Kidney capillary endothelial cell (primary cell): ENCODE measurements at places on chromosomes 1 and 21.
A peak's percentile ranks its signal among the peaks of the same experiment; 100 is the strongest.

GRCh38 chr1:210027994-210028393 lies 90.0 kb downstream of the SYT14 start:
- no peak for DNase-seq

DNA sequence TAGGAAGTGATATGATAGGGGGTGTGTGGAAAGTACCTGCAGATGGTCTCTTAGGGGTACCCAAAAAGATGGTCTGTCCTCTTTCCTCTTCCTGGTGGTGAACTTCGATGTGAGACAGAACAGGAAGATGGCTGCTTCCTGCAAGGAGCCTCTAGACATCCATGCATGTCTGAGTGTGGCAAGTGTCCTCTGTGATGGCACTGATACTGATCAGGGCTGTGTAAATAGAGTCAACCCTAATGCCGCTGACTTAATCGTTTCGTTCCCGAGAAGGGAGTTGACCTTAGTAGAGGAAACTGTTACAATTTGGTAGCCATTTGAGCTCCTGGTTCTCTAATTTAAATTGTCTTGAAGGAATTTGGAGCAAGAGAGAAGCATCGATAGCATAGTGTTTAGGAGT lies 168.6 kb downstream of the VPS13D start:
- peak; percentile 20 for DNase-seq

- no peak for DNase-seq
These were observed 51.4 kb downstream of the LEPR start for GRCh38 chr1:65471861-65472332.

DNA sequence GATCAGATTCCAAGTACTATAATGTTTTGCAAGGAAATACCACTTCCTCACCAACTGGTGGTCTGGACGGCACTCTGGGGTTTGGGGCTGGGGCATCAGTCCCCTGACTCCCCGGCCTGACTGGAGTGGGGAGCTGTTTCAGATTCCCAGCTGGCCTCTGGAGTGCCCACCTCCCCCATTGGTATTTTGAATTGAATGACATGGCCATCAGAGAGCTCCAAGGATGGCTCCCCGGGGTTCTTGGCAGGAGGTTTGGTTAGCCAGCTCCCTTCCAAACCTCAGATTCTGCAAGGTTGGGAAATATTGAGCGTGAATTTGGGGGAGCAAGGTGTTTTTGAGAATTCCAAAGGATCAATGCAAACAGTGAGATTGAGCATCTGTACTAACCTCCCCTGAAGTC lies 2.2 kb upstream of the INAVA start:
- no peak for DNase-seq

DNA sequence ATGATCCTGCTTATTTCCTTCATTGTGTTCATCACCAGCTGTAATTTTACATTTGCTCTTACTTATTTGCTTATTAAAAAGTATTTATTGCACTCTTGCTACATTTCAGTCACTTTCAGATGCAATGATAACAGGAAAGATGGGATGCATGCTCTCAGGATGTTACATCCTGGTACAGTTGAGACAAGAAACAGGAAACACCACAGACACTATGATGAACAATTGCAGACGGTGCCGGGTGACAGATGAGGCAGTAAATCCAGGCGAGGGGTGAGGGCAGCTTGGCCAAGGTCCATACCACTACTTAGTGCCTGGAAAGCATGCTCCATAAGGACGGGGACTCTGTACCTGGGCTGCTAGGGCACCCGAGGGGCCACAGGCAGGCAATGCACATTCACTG lies 156.6 kb upstream of the RAB4A start:
- DNase-seq = peak; percentile 30

DNA sequence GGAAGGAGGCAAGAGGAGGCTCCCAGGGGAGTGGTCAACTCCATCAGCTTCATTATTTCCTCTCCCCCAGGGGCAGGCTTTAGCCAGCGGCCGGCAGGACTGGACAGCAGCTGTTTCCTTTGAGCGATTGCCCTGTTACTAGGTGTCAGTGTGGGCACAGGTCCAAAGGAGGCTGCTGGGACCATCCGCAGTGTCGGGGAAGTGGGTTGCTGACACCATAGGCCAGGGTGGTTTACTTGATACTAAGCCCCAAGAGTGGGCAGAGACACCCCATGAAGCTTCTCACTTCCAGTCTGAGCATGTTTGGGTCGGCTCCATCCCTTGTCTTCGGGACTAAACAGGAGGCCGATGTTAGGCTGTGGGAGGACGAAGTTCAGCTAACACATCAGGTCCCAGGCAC lies 63.6 kb downstream of the KAZN start:
- no peak for DNase-seq

GRCh38 chr21:42066521-42066920 lies 4.6 kb upstream of the UMODL1 start:
- no peak for DNase-seq

GRCh38 chr1:93678946-93679480 lies 2.6 kb downstream of the BCAR3 start:
- DNase-seq = no peak

DNA sequence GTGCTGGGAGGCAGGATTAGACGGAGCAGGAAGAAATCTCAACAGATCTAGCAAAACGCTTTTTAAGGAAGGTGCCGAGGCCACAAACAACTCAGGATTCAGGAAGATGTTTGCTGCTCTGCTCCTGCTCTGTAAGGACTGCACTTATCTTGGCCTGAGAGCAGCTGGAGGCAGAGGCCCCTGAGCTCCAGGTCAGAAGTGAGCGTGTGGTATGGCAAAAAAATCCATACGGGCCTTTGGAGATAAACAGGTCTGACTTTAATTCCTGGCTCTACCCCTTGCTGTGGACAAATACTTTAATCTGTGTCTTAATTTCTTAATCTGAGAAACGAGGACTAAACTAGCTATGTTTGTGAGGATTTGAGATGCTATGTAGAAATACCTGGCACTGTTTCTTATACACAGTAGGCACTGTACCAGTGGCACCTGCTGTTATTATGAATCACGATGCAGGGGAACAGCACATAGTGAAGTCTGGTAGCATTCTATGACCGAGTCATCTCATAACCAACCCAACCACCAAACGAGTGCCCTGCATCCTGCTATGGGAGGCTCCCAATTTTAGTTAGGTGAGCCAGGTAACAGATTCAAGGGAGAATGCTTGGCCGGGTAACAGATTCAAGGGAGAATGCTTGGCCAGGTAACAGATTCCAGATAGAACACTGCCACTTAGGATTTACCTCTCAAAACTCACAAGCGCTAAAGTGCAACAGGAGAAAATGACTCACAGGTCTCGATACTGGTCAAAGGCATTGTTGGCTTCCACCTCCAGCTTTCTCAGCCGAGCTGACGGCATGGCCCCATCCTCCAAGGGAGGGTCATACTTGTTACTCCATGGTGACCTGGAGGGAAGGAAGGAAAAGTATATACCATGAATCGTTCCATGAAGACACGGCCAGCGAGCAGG lies 65.9 kb downstream of the SLC66A1 start:
- no peak for DNase-seq

DNA sequence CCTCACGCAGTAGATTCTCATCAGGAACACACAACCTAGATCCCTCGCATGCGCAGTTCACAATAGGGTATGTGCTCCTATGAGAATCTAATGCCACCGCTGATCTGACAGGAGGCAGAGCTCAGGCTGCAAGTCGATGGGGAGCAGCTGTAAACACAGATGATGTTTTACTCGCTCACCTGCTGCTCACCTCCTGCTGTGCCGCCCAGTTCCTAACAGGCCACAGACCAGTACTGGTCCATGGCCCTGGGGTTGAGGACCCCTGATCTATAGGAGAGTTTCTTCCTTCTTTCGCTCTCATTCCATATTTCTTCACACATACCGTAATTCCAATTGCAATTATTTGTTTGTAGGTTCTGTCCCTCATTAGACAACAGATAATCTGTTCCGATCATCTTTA lies 103.4 kb downstream of the CLEC20A start:
- no peak for DNase-seq

GRCh38 chr1:119582801-119583200 lies 65.3 kb downstream of the ZNF697 start:
- DNase-seq = peak; percentile 59

DNA sequence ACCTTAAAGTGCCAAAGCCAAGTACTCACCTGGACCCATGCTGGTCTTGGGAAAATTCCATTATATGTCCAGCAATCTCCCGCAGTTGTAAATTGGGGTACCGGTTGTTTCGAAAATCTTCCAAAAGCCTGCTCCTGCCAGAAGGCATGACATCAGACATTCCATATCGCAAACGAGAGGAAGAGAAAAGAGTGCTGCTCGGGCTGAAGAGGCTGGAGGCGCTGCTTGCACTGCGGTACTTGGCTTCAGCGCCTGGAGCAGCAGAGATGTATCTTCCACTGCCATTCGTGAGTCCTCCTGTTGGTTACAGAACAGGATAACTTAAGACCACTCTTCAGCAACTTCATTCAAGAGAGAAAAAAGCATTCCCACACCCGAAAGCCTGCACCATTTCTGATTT lies 45.1 kb upstream of the SDC3 start:
- DNase-seq = no peak

DNA sequence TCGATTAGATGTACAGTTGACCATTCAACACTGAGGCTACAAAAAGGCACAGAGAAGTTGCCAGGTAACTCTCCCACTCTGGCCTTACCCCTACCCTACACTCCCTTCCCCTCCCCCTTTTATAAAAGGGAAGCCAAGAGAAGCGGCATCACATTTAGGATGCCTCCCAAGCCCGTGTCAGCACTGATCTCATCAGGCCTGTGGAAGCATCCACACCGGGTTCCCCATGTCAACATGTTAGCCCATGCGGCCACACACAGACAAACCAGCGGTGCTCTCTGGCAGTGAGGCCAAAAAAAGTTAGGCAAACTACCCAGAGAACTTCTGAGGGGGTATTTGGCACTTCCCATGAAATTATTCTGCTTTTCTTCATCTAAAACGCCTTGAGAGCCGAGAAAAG lies 29.9 kb downstream of the BCAR3 start:
- no peak for DNase-seq

- no peak for DNase-seq
These were observed 25.4 kb upstream of the TENT5C start for GRCh38 chr1:117580436-117580835.

- DNase-seq = no peak
These were observed 4.9 kb upstream of the ZP4 start for GRCh38 chr1:237895630-237896029.

DNA sequence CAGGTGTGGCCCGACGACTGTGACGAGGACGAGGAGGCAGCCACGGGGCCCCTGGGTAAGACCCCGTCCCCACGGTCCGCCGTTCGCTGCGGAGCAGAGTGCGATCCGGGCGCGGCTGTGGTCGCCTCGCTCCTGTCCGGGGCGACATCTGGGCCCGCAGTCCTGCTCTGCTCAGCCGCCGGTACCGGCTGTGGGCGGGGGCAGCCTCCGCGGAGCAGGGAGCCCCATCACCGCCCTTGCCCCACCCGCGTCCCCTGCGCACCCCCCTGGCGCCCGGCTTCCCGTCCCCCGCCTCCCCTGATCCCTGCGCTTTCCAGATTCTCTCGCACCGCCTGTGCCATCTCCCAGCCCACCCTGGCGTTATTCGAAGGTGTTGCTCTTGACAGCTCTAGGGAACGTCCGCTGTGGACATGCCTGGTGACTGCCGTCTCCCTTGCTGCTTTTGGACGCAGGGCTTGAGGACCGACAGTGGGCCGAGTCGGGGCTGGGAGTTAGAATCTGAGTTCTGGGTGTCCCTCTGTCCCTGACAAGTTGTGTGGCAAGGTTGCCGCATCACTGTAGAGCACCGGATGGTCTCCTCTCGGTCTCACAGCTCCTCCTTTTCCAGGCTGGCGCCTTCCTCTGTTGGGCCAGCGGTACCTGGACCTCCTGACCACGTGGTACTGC lies 596 bp downstream of the TOR3A start:
- DNase-seq = peak; percentile 40

DNA sequence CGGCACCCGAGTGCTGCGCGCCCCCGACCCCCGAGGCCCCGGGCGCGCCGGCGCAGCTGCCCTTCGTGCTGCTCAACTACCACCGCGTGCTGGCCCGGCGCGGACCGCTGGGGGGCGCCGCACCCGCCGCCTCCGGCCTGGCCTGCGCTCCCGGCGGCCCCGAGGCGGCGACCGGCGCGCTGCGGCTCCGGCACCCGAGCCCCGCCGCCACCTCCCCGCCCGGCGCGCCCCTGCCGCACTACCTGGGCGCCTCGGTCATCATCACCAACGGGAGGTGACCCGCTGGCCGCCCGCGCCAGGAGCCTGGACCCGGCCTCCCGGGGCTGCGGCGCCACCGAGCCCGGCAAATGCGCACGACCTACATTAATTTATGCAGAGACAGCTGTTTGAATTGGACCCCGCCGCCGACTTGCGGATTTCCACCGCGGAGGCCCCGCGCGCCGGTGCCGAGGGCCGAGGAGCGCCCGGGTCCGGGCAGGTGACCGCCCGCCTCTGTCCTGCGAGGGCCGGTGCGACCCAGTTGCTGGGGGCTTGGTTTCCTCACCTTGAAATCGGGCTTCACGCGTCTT lies 49.0 kb downstream of the SIM2 start:
- peak; percentile 45 for DNase-seq

- DNase-seq = peak; percentile 45
These were observed 24.3 kb upstream of the PLEKHG5 start for GRCh38 chr1:6515771-6516170.

DNA sequence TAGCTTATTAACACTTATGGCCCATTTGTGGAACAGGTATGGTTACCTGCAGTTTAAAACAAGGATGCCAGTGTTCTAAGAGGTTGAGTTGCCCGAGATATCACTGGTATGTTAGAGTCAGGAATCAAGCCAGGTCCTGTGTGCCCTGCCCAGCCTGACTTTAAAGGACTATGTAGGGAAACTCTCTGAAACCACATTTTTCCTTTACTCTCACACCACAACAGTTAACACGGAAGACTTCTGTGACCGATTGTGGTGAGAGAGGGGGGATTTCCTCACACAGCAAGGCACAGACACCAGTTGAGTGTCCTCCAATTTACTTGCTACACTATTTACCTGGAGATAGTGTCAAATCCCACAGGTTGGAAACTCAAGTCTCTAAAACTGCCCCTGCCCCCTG lies 47.8 kb downstream of the UCK2 start:
- DNase-seq = no peak

- DNase-seq = no peak
These were observed 6.4 kb downstream of the PTAFR start for GRCh38 chr1:28170001-28170596.

- DNase-seq = no peak
These were observed 27.3 kb downstream of the COL6A2 start for GRCh38 chr21:46124926-46125845.

GRCh38 chr1:227453631-227454355 lies 109.6 kb upstream of the ZNF678 start:
- DNase-seq = no peak
